Activated naive CD4-positive, alpha-beta T cell treated with anti-CD3 and anti-CD28 coated beads for 36 hours (primary cell): ENCODE measurements at places on chromosomes 2 and 18. TPM values are rescaled to one million over a fixed set of nuclear protein-coding genes. Genes with fewer than 3 reads are reported as not detected.

Gene PDE11A
- not detected for total RNA-seq

Gene DSC3
- not detected for total RNA-seq

- H3K4me1 ChIP-seq: no peaks in the 10 kb centered on the region
- no peak for DNase-seq
- H3K27me3 ChIP-seq: no peaks in the 10 kb centered on the region
- no peaks in the 10 kb centered on the region for H3K36me3 ChIP-seq
- H3K4me3 ChIP-seq: no peak overlapping the region
Measured at GRCh38 chr2:153663371-153663770, 184.8 kb upstream of the RPRM start.

DNA sequence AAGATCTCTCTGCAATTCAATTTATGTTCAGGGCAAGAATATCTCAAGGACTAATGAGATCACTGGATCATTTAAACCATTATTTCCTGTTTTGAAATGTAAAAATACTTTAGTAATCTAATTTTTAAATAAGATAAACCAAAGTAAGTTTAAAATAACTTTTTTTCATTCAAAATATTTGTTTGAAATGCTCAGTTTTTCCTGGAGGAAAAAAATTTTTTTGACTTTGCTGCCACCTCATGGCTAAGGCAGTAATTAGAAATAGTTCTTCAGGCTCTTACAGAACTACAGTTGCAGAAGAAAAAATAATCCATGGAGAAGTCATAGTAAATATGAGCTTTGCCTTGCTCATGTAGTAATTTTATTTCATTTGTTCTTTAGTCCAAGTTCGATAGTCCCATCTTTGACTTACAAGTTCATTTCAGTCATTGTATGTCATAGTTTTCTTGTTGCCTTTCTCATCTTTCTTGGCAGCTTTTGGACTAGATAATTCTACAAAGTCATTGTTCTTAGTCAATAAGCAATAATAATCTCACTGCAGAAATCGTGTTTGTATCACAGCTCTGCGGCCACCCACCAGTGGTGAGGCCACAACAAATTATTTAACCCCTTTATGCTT lies 127.4 kb downstream of the DPP4 start:
- DNase-seq: peak; percentile 38
- no peaks in the 10 kb centered on the region for H3K27me3 ChIP-seq
- H3K4me3 ChIP-seq: no peak overlapping the region
- H3K27ac ChIP-seq: no peak overlapping the region

- H3K27ac ChIP-seq: peak overlapping the region; percentile 80
- H3K4me3 ChIP-seq: no peak overlapping the region
- H3K36me3 ChIP-seq: peaks cover 15% of the 10 kb centered on the region
- peaks cover 80% of the 10 kb centered on the region for H3K4me1 ChIP-seq
- peak; percentile 86 for DNase-seq
Measured at GRCh38 chr18:77071711-77072292, 60.8 kb downstream of the MBP start.

- peak overlapping the region; percentile 88 for H3K27ac ChIP-seq
- H3K27me3 ChIP-seq: peaks cover 6% of the 10 kb centered on the region
Measured at GRCh38 chr2:227325839-227326195, 766 bp downstream of the MFF start.
